ENCODE measurements at places on chromosomes 16 and 17. TPM values are rescaled to one million over a fixed set of nuclear protein-coding genes. Genes with fewer than 3 reads are reported as not detected.

GRCh38 chr17:7437369-7437863 lies 1.9 kb upstream of the FGF11 start:
- DNase-seq = no peak

DNA sequence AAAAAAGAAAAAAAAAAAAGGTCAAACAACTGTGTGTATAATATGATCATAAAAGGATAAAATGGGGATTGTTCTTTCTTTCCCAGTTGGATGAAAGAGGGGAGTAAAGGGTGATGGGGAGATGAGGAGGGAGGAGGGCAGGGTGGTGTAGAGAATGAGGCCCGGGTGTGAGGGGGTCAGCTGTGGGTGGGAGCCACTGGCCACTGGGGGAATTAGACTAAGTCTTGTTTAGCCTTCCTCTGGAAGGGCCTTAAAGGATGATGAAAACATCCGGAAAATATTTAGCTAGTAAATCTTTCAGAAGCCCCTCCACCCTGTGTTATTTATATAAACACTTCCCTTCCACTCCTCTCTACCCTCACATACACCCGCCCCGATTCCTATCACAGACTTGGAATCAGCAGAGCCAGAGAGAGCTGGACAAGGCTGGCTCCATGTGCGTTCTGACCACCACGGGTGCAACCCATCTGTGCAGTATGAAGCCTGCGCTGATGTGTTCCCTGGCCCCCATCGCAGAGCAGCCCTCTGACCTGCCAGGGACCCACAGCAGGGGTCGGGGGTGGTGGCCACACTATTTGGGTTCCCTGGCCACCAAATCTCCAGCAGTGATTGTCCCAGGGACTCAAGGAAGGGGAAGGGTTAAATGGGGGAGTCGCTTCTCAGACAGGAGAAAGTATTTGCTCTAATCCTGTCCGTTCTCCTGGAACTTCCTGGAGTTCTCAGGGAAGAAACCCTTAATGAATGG lies 72.7 kb downstream of the GAS7 start:
- no peak for DNase-seq

The DPEP3 gene
- total RNA-seq = not detected

DNA sequence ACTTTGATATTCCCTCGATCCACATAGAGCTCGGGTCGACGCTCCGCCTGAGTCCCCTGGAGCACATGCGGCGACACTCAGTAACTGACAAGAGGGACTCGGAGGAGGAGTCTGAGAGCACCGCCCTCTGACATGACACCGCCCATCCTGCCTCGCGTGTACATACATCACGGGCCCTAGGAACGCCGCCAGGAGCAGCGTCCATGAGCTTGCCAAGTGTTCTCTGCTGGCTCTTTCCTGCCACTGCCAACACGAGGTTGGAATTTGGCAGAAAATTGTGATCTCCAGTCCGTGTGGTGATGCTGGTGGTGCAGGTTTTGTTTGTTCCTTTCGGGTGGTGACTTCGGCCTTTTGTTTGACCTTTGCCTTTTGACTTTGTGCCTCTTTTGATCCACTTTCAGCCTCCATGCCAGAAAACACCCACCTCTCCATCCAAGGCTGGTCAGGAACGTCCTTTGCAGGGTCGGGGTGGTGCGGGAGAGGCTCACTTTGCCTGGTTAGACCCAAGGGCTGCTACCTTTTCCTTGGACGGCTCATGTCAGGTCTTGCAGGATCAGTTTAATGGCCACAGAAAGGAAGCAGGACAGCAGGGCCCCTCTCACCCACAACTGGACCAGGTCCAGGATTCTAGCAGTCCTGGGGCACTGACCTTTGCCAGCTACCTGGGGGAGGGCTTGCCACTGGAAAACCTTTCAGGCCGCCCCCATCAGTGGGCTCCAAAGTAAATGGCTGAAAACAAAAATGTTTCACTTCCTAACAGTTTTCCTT lies 27.6 kb downstream of the ELAC2 start:
- DNase-seq = no peak

GRCh38 chr17:740240-741017 lies 8.0 kb downstream of the TLCD3A start:
- DNase-seq = no peak

DNA sequence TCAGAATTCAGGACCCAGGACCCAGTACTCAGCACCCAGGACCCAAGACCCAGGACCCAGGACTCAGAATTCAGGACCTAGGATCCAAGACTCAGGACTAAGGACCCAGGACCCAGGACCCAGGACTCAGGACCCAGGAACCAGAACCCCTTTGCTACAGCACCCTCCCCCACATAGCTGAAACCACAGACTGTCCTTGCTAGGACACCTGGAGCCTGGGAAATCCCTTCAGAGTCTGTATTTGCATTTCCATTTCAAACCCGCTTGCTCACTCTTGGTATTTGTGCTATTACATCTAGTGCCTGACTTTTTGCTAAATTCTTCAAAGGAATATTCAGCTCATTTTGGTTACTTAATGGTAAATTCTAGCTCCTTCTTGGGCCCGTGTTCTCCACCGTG lies 275.8 kb upstream of the MAF start:
- no peak for DNase-seq

GRCh38 chr17:60792250-60792898 lies 114.7 kb downstream of the BCAS3 start:
- DNase-seq = no peak

- no peak for DNase-seq
Measured at GRCh38 chr17:77722366-77722765, 236.1 kb upstream of the TNRC6C start.

DNA sequence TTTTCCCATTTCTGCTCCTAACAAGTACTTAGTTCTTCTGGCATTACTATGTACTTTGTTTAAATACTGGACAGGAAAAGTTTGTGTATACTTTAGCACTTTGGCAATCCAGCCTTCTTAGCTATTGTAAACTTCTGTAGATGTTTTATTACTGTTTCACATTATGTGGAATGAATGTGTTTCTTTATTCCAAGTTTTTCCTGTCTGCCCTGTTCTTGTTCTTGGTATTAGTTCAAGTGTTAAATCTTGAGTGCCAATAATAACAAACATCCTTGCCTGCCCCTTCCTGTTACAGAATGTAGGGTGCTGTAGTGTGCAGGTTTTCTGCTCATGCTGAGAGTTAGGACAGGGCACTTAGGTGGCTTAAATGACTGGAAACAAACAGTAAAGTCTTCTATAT lies 7.3 kb upstream of the CAPNS2 start:
- no peak for DNase-seq

DNA sequence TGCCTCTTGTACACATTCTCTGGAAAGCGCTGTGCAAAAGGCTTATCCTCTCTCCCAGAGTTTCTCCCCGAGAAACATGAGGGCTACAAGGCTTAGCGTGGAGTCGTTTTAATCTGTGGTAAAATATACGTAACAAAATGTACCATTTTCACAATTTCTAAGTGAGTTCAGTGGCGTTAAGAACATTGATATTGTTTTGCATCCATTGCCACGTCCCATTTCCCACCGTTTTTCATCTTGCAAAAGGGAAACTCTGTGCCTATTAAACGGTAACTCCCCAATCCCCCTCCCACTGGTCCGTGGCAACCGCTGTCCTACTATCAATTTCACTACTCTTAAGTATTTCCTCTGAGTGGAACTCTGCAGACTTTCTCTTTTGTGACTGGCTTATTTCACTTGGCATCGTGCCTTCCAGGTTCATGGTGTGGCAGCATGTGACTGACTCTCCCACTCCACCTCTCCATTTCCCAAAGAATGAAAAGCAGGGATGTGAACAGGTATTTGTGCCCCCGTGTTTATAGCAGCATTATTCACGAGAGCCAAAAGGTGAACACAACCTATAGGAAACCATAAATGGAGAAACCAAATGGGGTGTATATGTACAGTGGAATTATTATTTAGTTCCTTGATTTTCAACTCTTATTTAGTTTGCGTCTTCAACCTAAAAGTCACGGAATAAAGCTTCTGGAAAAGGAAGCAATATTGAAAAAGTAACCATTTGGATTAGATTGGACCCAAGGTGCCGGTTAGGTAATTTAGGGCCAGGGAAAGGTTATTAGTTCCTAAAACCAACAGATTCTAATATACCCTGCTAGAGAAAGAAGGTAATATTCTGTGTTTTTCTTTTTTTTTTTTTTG lies 1.1 kb upstream of the USP32 start:
- DNase-seq = peak; percentile 78

The MIEN1 gene
- total RNA-seq = 63.2 TPM

- DNase-seq = no peak
Measured at GRCh38 chr17:78738698-78739097, 43.4 kb downstream of the CYTH1 start.

The BRD7 gene
- total RNA-seq = 37.9 TPM

- peak; percentile 80 for DNase-seq
Measured at GRCh38 chr16:48126801-48127644, 28.8 kb downstream of the ABCC12 start.

- peak; percentile 62 for DNase-seq
Measured at GRCh38 chr16:31700530-31701388, 172.8 kb upstream of the ZNF267 start.

DNA sequence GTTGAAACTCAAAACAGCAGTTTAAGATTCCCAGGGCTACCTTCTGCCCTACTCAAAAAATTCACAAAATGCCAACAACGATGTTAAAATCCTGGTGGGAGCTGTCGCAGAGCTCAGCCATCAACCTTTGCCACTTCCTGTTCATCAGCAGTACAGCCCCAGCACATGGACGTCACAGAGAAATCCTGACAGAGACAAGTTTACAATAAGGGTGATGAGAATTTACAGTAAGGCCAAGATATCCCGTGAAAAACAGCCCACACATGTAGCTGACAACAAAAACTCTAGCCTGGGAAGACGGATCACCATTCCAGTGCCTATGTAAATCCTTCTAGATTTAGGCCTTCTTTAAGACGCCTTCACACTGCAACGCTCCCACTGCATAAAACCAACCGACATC lies 18.8 kb downstream of the USP22 start:
- no peak for DNase-seq

GRCh38 chr17:49819138-49819537 lies 28.7 kb downstream of the TAC4 start:
- DNase-seq = no peak

- DNase-seq = peak; percentile 98
Measured at GRCh38 chr16:3157229-3158025, 22.6 kb downstream of the ZNF213 start.

The ZKSCAN2 gene
- 3.1 TPM for total RNA-seq

The SMIM22 gene
- total RNA-seq = not detected

DNA sequence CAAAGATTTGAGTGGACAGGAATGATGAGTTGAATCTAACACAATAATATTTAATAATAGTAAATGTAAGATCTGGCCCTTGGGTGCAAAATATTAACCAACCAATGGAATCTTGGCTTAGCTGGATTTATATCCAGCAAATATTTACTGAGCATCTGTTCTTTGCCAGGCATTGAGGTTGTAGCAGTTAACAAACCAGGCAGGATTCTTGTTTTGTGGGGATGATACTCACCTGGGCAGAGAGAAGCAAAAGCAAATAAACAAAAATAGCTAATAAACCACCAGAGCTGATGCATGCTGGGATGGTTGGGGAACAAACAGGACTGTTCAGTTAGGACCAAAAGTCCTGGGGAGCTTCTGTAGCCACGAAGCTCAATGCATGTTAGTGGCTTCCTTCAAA lies 84.1 kb upstream of the CDH13 start:
- DNase-seq = no peak

DNA sequence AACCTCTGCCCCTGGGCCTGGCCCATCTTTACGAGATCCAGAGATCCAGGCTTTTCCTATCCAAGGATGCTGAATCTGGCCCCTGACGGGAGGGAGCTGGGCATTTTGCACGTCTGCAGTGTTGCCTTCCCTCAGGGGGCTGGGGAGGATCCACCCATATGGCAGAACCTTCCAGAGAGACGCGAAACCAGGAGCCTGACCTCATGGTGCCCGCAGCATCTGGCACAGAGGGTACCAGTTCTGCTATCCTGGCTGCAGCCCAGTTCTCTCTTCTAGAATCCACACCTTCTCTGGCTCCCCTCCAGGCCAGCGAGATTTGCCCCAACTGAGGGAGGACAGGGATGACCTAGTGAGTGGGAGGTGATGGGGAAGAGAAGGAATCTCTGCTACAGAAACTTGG lies 20.5 kb upstream of the ZNF652 start:
- no peak for DNase-seq

DNA sequence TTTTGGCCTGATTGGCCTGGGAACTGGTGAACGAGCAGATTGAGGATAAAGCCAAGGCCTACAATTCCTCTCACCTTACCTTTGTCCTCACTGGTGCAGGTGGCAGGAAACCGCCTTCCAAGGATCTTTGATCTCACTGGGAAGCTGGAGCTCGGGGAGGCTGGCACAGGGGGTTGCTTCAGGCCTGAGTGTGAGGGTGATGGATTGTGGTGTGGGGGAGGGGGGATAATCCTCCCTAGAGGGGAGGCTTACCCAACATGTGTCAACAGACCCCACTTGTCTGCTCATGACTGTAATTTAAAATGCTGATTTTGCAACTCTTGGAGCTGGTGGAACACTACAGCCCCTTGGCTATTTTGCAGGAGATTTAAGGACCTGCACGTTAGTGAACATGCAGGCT lies 4.5 kb upstream of the RMI2 start:
- DNase-seq = no peak

- DNase-seq = peak; percentile 39
Measured at GRCh38 chr16:25006504-25007056, 8.6 kb downstream of the ARHGAP17 start.

The RGS9 gene
- 38.8 TPM for total RNA-seq

All from Caki2 (cell line).